AG10803 (cell line): ENCODE measurements at places on chromosomes 13 and 19.

GRCh38 chr19:34692549-34692948 lies 15.1 kb downstream of the ZNF302 start:
- DNase-seq: no peak

DNA sequence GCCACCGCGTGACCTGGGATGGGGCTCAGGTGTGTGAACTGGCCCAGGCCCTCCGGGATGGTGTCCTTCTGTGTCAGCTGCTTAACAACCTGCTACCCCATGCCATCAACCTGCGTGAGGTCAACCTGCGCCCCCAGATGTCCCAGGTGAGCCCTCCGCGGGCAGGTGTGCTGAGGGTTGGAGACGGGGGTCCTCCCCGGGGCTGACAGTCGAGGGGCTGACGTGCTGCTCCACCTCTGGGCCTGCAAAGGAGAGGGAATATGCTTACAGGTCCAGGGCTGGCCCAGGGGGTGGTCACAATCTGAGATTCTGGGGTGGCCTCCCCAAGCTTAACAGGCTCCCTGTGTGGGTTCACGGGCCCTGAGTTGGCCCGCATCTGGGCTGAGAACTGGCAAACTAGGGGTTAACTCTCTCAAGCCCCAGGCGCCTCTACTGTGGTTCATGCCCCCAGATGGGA lies 386 bp downstream of the VAV1 start:
- no peak for DNase-seq

GRCh38 chr19:938233-938923 lies 12.5 kb downstream of the ARID3A start:
- no peak for DNase-seq

- DNase-seq: no peak
These were observed 120.8 kb upstream of the PCDH20 start for GRCh38 chr13:61536433-61536832.

GRCh38 chr13:74767050-74767449 lies 632.8 kb upstream of the KLF12 start:
- peak; percentile 77 for DNase-seq

GRCh38 chr13:51731759-51732158 lies 72.2 kb downstream of the DHRS12 start:
- DNase-seq: peak; percentile 86
